ENCODE measurements at places on chromosomes 1 and 21.

- no peak for DNase-seq
Observed at GRCh38 chr1:218524526-218524925, 179.4 kb downstream of the TGFB2 start.

DNA sequence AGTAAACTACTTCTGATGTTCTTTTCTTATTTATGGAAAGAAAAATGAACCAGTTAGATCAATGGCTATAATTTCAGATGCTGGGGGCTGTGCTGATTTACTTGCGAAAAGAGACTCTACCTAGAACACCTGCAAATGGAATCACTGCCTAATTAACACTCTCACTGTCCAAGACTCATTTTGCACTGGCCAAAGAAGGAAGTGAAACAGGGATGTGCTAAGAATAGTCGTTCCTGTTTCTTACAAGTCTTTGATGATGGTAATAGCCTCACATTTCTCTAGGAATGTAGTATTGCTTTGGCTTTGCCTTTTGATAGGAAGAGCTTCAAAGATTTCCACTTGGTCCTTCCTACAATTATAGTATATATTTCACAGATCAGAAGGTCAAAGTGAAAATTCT lies 12.7 kb upstream of the TSNAX start:
- no peak for DNase-seq

DNA sequence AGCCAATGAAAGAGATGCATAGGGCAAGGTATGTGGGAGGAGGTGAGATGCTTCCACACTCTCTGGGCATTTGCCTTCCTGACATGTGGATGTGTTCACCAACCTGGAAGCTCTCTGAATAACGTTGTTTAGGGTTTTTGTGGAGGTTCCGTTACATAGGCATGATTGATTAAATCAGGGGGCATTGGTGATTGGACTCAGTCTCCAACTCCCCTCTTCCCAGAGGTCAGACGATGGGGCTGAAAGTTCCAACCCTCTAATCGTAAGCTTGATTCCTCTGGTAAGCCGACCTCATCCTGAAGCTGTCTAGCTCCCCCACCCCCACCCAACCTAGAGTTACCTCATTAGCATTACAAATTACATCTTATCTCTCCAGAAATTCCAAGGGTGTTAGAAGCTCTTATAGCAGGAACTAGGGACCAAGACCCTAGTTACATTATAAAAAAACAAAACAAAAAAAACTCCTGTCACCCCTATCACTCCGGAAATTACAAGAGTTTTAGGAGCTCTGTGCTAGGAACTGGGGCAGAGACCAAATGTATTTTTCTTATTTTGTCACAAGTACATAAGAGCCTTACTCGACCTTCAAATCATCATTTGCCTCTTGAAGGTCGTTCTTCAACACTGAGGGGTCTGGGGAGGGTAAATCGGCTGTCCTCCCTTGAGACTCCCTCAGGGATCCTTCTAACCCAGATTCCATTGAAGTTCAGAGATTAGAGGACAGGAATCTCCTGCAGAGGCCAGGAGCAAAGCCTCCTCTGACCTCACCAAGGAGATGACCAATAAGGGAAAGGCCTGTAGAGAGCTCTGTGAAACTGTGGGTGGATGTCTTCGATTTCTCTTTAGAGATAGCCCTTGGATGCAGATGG lies 58.2 kb downstream of the DNTTIP2 start:
- no peak for DNase-seq

GRCh38 chr1:12714710-12715475 lies 1.0 kb upstream of the AADACL3 start:
- DNase-seq = no peak

- no peak for DNase-seq
Observed at GRCh38 chr1:157195521-157196244, 57.5 kb upstream of the ETV3 start.

GRCh38 chr1:119743776-119744597 lies 24.7 kb downstream of the HMGCS2 start:
- DNase-seq = peak; percentile 60

DNA sequence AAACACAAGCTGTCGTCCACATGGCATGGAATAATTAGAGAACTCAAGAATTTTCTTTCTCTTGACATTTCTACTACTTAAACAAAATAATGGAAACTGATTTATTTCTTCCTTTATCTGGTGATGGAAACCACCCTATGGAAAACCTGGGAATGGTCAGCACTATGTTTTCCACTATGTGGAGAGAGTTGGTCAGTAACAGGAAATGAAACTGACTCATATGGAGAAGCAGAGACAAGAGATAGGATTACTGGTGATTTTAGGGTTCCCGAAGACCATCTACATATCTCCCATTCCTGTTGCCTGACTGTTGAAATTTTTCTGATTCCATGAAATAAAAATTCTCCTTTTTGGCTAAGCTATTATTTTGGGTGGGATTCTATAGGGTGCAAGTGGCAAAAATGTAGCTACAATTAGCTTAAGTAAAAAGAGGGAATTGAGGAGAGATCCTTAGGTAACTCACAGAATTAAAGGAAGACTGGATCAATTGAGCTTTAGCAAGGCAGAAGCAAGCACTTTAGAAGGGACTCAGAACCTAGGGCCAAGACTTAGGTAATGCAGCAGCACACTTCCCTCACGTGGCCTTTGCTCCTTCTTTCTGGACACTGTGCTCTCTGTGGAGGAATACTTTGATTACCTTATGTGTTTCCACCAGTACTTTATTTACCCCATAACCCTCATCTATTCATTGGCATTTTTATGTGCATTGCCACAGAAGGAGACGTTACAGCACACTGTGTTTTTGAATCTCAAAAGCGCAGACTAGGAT lies 89.6 kb downstream of the LEPR start:
- no peak for DNase-seq

GRCh38 chr1:156430866-156431265 lies 61.9 kb downstream of the RHBG start:
- no peak for DNase-seq

GRCh38 chr1:233293556-233294446 lies 1.7 kb downstream of the PCNX2 start:
- no peak for DNase-seq

DNA sequence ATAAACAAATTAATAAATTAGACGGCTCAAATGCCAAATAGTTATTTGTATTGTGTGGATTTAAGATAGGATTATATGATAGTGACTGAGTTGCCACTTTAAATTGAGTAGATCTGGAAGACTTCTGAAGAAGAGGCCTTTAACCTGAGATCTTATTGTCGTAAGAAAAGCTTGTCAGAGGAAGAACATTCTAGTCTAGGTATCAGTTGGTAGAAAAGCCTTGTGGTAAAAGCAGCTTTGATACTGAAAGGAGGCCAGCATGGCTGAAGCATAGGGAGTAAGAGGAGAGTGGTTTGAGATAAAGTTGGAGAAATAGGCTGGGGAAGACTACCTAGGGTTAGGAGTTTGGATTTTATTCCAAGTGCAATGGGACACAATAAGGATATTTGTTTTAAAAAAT lies 29.1 kb downstream of the SLC30A7 start:
- no peak for DNase-seq

DNA sequence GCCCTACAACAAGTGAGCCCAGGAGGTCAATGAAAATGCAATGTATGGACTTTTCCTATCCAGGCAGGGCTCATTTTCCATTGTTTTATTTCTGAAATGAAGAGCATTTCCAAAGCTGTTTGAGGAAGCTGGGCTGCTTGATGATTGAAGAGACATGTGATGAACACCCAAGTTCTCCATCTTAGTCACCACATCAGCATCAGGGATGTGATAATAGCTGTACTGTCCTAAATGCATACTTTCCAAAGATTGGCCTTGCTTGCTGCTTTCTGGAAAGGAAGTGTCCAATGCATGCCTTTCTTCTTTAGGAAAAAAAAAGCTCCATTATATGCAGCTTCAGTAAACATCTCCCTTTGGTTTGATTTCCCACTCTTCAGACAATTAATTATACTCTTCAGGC lies 425.9 kb upstream of the RUNX1 start:
- no peak for DNase-seq

DNA sequence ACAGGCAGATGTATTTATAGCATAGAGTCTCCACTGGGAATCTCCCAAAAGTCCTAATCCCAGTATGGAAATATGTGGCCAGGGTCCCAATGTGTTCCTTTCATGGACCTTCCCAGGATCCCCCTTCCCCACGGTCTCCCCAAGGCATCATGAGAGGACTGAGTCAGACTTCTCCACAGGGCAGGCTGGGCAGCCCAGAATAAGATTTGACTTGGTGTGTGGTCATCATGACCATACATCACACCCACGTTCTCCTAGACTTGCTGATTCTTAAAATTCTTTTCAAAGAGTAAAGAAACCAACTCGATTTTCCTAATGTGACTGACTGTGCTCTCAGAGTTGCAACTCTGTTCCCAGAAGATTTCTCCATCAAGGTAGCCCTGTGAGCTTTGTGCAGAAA lies 93.9 kb upstream of the CD34 start:
- no peak for DNase-seq

DNA sequence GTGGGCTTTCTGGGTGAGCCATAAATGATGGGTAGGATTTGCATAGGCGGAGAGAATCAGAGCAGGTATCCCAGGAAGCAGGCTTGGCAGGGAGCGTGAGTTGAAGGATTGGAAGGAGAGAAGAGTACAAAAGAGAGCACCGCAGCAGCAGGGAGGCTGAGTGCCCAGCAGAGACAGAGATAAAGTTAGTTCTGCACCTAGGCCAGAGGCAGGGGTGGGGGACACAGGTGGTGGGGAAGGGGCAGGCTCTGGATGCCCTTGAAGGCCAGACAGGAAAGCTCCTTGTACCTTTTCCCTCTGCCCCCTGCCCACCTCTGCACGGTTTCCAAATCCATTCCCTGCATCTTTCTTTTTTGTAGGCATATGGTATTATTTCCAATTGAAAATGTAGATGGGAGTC lies 33.0 kb upstream of the TRABD2B start:
- no peak for DNase-seq

DNA sequence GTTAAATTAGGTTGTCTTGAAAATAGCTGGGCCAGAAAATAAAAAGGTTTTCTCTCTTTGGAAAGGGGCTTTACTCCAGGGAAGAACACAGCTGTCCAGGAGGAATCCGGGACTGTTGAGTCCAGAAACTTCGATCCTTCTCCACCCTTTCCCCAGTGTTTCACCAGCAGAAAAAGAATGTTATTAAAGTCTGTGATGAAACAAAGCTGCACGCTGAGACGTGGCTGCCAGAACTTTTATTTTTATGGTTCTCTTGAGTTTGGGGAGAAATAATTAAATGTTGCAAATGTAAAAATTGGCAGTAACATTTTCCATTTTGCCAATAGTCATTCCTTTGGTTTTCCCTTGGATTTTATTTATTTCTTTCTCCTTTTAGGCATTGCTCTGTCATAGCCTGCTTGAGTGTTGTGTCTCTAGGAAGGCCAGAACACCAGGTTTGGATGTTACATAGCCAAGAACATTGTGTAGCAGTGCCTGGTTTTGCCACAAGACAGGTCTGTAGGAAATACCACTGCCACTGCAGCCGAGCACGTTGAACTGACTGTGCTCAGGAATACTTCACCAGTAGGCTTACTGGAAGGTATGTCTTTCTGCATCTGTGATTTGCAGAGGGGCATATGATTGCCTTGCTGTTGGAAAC lies 87.4 kb downstream of the ROR1 start:
- no peak for DNase-seq

- DNase-seq = no peak
Observed at GRCh38 chr1:112694363-112694929, 12.5 kb downstream of the RHOC start.

- DNase-seq = no peak
Observed at GRCh38 chr1:45172005-45172404, 34.4 kb downstream of the ZSWIM5 start.

- no peak for DNase-seq
Observed at GRCh38 chr1:38805036-38805435, 54.5 kb downstream of the RRAGC start.

GRCh38 chr1:77333501-77333900 lies 51.7 kb downstream of the AK5 start:
- no peak for DNase-seq

- DNase-seq = no peak
Observed at GRCh38 chr1:219159946-219160645, 13.6 kb upstream of the LYPLAL1 start.

GRCh38 chr1:116556289-116557006 lies 14.4 kb downstream of the CD58 start:
- peak; percentile 88 for DNase-seq

DNA sequence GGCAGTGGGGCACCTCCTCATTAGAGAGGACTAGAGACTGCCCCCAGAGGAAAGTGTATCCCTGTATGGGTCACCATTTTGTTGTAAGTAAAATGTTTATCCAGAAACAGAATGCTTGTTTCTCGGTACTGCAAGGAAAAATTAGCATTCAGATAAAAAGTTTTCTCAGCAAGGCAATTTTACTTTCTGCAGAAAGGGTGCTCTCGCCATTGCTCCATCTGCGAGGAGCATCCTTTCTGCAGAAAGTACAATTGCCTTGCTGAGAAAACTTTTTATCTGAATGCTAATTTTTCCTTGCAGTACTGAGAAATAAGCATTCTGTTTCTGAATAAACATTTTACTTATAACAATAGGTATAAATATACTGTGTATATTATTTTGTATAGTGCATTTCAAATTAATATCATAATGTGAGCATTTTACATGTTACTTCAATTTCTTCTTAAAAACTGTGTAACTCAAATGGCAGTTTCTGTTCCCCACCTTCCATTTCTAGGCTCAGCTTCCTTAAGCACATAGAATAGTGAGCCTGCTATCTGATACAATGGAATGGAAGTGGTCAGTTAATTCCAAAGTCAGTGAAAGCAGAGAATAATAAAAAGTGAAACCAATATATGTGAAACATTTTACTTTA lies 76.5 kb upstream of the DESI2 start:
- DNase-seq = no peak

DNA sequence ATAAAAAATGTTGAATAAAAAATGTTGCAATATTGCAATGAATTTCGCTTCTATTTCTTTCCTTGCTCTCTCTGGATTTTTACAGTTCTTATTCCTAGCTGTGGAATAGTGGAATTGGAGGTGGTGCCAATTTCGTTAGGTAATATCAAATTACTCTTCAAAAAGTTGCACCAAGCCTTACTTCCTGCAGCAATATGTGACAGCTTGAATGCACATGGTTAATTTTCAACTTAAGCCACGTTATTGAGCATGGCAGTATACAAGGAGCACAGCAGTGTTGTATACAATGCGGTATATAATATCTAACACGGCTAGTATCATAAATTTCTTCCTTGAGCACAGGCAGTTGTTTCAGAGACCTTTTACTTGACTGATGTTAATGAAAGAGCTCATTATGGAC lies 152.5 kb downstream of the NOS1AP start:
- DNase-seq = no peak

- no peak for DNase-seq
Observed at GRCh38 chr1:81209461-81209860, 591.3 kb upstream of the ADGRL2 start.

- no peak for DNase-seq
Observed at GRCh38 chr1:58896246-58897183, 112.7 kb upstream of the JUN start.
